ENCODE measurements at places on chromosomes 3 and 15. TPM values are rescaled to one million over a fixed set of nuclear protein-coding genes. Genes with fewer than 3 reads are reported as not detected.

XCR1 gene
- total RNA-seq: not detected

LIPH gene
- under 0.01 TPM for total RNA-seq

ADPRH gene
- total RNA-seq: 3.0 TPM

GNAT1 gene
- not detected for total RNA-seq

CCR2 gene
- total RNA-seq: not detected

EFL1 gene
- total RNA-seq: 22.9 TPM

DCBLD2 gene
- 225 TPM for total RNA-seq

ISY1 gene
- total RNA-seq: 27.4 TPM

MB21D2 gene
- total RNA-seq: 21.6 TPM

LEO1 gene
- 28.1 TPM for total RNA-seq

TLR9 gene
- not detected for total RNA-seq

WDR76 gene
- total RNA-seq: 17.7 TPM

APOD gene
- 1.3 TPM for total RNA-seq

CPEB1 gene
- total RNA-seq: 7.1 TPM

SNX1 gene
- total RNA-seq: 42.7 TPM

ROPN1 gene
- not detected for total RNA-seq

NCBP2 gene
- total RNA-seq: 41.2 TPM

SAXO2 gene
- 1.6 TPM for total RNA-seq

GP9 gene
- total RNA-seq: not detected

ZKSCAN7 gene
- total RNA-seq: 5.8 TPM

GP5 gene
- not detected for total RNA-seq

KLHL40 gene
- not detected for total RNA-seq

C3orf85 gene
- total RNA-seq: not detected

TCAIM gene
- total RNA-seq: 37.6 TPM

RLBP1 gene
- not detected for total RNA-seq

PDE12 gene
- 19.0 TPM for total RNA-seq

BBX gene
- total RNA-seq: 52.5 TPM

ALS2CL gene
- 2.6 TPM for total RNA-seq

MAGEF1 gene
- total RNA-seq: 23.7 TPM

SLC6A20 gene
- total RNA-seq: not detected

HTR3C gene
- total RNA-seq: not detected

GNAI2 gene
- 297 TPM for total RNA-seq

NLGN1 gene
- 18.1 TPM for total RNA-seq

JMJD7 gene
- total RNA-seq: 2.2 TPM

LXN gene
- 50.9 TPM for total RNA-seq

PCNP gene
- total RNA-seq: 87.9 TPM

GOLGA8K gene
- not detected for total RNA-seq

SCN11A gene
- under 0.01 TPM for total RNA-seq

HIGD2B gene
- 0.32 TPM for total RNA-seq

CDCP1 gene
- 10.4 TPM for total RNA-seq

ELL3 gene
- 4.3 TPM for total RNA-seq

SPG11 gene
- 75.4 TPM for total RNA-seq

RNU5B-1 gene
- total RNA-seq: not detected

ZNF501 gene
- 5.2 TPM for total RNA-seq

RAB6B gene
- total RNA-seq: 0.86 TPM

IMPG2 gene
- 0.32 TPM for total RNA-seq

ANKRD34C gene
- total RNA-seq: not detected

SLCO2A1 gene
- total RNA-seq: 0.43 TPM

JAGN1 gene
- total RNA-seq: 15.1 TPM

TAGLN3 gene
- not detected for total RNA-seq

All from fibroblast of villous mesenchyme (primary cell).